Stimulated activated CD4-positive, alpha-beta T cell treated with anti-CD3 and anti-CD28 coated beads, Interleukin-15, amount 100 ng/mL, for 48 hours (primary cell): ENCODE measurements at places on chromosomes 7 and 10.

- no peak for DNase-seq
These were observed 3.1 kb downstream of the KLLN start for GRCh38 chr10:87860156-87860795.

- DNase-seq, result no peak
These were observed 57.4 kb downstream of the EEPD1 start for GRCh38 chr7:36210291-36210922.

DNA sequence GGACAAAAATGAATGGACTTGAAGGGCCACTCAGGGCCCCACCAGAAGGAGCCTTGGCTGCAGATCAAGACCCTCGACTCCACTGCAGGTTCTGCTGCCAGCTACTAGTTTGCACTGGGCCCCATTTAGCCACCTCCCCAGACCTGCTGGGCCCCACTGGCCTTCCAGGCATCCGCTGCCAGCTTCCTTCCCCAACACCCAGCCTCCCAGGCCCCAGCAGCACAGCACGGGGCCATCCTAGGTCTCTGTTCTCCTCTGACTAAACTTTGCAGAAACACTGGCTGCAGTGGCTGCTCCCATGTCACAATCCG lies 277.4 kb upstream of the KLF14 start:
- DNase-seq, result no peak

DNA sequence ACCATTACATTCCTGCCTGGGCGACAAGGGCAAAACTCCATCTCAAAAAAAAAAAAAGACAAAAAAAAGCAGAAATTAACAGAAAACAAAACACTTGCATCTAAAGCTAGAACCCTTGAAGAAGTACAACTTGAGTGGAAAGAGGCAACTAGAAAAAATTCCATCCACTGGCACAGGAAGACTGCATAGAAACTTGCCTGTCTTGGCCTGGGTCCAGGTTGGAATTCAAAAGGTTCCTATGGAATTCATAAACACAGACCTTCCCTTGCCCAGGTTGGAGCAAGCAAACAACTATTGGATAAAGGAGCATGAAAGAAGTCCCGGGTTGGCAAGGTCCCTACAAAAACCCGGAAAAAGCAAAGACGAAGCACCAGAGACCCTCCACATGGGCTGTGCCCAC lies 69.8 kb downstream of the CCDC71L start:
- no peak for DNase-seq

- no peak for DNase-seq
These were observed 33.8 kb downstream of the SNX8 start for GRCh38 chr7:2280424-2280823.

DNA sequence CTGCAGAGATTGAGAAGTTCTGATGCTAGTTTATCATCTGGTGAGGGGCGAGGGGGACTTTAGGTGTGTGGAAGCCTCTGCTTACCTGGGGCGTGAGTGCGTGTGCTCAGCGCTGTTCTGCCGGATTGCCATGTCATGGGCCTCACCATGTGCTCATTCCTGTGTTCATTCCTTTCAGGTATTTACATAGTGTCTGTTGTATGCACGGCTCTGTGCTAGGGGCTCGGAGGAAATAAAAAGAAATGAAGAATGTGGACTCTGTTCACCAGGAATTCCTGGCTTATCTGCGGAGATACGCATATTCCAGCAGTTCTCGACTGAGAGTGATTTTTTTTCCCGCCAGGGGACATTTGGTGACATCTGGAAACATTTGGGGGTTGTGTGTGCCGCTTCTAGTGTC lies 152.0 kb downstream of the CAMK1D start:
- no peak for DNase-seq

- no peak for DNase-seq
These were observed 1.0 kb downstream of the FFAR4 start for GRCh38 chr10:93567277-93568104.

DNA sequence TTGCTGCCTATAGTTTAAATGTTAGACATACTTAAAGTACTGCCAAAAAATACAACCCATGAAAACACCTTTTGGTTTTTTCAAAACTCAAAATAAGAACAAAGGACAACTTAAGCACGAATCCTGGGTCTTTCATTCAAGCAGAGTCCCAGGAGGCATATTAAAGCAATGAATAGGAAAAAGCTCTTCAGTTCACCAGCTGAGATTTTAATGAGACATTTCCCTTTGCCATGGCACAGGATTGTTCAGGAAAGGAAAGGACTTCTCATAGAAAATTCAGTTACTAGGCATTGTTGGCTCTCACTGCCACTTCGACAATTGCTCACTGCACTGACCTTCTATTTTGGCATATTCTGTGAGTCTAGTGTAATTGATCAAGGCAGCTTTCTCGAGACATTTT lies 133.5 kb upstream of the FEZF1 start:
- no peak for DNase-seq

DNA sequence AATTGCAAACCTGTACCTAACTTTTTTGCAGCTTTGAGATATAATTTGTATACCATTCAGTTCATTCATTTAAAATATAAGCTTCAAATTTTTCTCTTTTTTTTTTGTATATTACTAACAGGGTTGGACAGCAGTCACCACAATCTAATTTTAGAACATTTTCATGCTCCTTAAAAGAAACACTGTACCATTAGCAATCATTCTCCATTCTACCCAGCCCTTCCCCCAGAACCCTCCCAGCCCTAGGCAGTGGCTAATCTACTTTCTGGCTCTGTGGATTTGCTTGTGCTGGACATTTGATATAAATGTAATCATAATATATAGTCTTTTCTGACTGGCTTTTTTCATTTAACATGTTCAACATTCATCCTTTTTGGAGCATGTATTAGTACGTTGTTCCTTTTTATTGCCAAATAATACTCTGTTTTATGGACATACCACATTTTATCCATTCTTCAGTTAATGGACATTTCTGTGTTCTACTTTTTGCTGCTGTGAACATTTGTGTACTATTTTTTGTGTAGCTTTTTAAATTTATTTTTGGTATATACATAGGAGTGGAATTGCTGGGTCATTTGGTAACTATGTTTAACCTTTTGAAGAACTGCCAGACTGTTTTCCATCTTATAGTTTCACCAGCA lies 40.9 kb upstream of the ST7 start:
- no peak for DNase-seq

DNA sequence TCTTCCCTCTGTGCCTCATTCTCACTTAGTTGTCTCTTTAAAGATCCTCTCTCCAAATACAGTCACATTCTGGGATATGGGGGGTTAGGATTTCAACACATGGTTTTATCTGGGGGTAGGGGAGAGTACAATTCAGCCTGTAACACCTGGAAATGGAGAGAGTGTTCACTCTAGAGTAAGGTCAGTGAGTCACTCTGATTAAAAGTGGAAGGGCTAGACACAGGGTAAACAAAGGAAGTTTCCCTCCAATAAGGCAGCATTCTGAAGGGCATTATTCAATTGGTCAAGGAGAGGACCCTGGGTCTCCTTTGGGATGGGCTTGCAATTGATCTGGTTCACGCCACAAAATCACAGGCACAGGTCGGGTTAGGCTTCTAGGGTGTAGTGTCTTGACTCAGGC lies 232.8 kb upstream of the NPSR1 start:
- DNase-seq, result no peak

GRCh38 chr7:98911916-98912315 lies 33.6 kb downstream of the TRRAP start:
- DNase-seq, result no peak

DNA sequence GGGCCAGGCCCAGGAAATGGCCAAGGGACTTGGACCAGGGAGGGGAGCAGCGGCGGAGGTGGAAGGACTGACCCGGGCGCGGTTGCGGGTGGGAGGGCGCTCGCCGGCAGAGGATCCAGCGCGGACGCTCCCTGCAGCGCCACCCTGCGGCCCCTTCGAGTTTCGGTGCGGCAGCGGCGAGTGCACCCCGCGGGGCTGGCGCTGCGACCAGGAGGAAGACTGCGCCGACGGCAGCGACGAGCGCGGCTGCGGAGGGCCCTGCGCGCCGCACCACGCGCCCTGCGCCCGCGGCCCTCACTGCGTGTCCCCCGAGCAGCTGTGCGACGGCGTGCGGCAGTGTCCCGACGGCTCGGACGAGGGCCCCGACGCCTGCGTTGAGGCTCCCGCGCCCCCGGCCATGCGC lies 16.8 kb upstream of the ZNF467 start:
- peak; percentile 35 for DNase-seq

DNA sequence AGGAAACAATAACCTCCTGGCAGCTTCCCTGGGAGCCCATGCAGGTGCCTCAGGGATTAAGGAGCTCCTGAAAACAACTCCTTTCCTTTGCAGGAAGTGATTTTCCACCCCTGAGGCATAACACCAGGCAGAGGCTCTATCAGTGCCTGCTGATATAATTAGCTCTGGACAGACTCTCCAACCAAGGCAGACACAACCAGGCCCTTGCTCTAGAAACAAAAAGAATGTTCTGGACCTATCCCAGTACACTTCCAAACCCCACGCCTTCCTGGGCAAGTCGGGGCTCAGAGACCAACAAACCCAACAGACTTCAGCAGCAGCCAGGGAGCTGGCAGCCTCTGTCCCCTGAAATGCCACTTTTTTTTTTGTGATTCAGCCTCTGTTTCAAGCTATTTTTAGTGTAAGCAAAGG lies 247.1 kb downstream of the KCNMA1 start:
- no peak for DNase-seq

DNA sequence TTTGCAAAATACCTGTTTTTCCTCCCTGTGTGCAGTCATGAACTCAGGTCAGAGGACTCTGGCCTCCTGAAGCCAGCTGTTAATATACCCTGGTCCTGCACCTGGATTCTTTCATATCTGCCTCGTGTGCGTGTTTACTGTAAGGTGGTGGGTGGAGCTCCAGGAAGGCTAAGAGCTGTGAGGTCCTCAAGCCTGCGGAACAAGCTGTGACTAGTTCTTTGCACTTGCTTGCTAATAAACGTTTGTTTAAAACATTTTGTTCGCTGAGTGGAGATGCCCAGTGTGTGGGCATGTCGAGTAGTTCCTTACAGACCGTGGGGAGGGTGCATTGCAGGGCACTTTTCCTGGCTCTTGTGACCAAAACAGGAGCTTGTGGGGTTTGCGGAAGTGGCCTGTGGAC lies 139.0 kb downstream of the DOCK1 start:
- DNase-seq, result no peak

GRCh38 chr10:78454123-78454645 lies 420.5 kb downstream of the RPS24 start:
- DNase-seq, result no peak

DNA sequence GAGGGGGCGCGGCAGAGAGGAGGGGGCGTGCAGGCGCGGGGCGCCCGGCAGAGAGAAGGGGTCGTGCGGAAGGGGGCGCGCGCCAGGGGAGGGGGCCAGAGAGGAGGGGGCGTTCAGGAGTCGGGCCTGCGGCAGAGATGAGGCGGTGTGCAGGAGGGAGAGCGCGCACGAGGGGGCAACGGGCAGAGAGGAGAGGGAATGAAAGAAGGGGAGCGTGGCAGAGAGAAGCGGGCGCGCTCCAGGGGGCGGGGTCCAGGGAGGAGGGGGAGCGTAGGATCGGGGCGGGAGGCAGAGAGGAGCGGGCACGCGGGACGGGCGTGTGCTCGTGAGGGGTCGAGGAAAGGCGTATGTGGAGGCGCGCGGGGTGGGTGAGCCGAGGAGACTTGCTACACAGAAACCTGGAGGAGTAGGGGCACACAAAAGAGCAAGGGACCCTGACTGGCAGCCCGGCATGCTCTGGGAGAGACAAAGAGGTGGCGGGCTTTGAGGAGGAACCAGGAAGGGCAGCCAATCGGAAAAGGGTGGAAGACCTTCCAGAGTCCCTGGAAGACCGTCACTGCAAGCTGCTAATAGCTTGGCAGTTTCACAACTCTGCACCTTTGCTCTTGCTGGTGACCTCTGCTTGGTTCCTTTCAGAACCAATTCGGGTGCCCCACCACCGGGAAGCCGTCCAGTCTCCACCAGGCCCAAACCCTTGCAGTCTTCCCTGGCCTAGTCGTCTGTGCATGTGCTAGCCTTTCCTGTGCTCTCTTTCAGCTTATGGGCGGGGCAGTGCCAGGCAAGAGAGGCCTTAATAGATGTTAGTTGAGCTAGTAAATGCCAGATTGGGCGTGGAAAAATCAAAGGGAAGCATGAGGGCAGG lies 639 bp downstream of the DYDC2 start:
- DNase-seq, result no peak

DNA sequence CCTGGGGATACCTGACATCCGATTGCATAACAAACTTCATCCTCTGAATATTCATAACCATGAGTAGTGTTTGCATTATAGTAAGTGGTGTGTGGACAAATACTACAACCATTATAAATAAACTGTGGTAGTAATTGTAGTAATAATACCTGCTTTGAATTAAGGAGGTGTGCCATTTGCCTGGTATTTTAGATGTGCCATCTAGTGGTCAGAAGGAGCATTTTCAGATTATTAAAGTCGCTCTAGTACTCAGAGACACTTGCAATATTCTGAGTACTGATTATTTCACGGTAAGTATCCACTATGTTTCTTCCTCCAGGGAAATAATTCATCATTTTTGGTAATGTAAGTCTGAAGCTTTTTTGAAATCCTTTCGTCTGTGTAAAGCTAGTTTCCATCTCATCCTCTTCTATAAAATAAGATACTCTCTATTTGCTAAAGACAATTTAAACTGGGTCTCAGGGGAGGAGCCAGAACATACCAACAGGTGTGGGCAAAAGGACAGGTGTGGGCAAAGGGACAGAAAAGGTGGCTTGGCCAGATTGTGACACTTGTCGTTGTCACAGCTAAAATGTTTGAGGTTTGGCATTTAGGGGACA lies 115.3 kb upstream of the WDR11 start:
- no peak for DNase-seq

- DNase-seq, result no peak
These were observed 138.5 kb downstream of the SRPK2 start for GRCh38 chr7:105250239-105250638.

DNA sequence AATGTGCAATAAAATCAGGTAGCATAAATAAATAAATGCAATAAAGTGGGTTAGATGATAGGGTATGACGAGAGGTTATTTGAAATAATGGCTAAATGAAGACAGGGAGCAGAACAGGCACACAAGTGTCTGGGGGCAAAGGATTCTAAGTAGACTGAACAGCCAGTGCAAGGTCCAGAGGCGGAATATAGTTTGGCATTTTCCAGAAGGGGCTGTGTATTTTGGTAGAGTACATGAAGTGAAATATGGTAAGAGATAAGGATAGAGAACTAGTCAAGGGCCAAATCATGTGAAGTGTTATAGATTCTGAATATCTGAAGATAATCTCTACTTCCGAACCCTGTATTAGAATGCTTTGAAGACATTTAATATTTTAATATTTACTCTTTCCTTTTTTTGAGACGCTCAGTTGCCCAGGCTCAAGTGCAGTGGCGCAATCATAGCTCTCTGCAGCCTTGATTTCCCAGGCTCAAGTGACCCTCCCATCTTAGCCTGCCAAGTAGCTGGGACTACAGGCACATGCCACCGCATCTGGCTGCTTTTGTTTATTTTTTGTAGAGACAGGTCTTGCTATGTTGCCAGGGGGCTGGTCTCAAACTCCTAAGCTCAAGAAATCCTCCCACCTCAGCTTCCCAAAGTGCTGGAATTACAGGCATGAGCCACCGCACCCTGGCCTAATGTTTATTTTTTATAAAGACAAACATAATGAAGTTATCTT lies 44.4 kb upstream of the CD36 start:
- no peak for DNase-seq

DNA sequence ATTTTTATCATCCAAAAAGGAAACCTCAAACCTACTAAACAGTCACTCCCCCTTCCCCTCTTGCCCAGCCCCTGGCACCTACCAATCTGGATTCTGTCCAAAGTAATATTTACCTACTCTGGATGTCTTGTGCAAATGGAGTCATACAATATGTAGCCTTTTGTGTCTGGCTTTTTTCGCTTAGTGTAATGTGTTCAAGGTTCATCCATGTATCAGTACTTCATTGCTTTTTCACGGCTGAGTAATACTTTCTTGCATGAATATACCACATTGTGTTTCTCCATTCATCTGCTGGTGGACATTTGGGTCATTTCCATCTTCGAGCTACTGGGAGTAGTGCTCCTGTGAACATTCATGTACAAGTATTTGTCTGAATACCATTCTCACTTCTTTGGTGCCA lies 113.6 kb downstream of the EEPD1 start:
- no peak for DNase-seq
